ENCODE measurements at places on chromosomes 6 and 20.

DNA sequence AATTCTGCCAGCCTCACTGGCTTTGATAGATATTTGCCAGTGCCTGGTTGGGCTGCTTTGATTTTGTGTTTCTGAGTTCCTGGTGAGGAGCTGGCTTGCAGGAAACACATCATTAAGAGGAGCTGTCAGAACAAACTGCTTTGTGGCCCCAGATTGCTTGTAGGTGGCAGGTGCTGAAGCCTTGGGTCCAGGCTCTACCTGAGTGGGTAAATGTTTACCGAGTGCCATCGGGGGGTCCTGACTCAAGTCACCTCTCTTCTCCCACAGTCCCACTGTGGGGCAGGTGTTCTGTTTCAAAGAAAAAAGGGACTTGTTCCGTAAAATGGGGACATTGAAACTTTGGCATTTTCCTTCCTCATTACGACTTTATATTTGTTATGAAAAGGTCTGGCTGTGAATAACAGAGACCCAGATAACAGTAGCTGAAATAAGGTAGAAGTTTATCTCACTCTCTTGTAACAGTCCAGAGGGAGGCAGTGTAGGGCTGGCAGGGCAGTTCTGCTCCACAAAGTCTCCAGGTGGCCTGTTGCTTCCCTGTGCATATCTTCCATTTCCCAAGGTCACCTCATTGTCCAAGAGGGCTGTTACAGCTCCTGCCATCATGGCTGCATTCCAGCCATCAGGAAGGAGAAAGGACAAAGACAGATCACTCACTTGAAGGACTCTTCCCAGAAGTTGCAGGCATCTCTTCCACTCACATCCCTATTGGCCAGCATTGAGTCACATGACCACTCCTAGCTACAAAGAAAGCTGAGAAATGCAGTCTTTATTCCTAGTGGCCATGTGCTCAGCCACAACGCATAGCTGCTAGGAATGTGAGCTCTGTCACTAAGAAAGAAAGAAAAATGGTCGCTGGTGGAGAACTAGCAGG is 149.9 kb upstream of the KCNG1 start:
- DNase-seq = no peak

- no peak for DNase-seq
Measured at GRCh38 chr20:36544134-36545018, 3.1 kb downstream of the MYL9 start.

DNA sequence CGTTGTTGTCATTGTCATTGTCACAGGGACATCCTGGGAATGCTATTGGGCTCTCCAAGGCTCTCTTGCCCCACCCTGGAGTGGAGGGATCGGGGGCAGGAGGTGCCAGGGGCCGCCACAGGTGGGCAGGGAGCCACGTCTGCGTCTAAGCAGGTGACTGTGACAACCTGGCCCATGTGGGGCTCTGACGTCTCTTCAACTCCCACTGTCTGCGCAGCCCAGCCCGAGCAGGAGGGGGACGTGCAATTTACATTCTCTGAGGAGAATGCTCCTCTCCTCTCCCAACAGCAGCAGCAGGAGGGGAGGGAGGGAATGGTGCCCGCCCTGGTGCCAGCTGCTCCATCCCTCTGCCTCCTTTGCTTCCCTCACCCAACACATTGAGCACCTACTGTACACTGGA is 50.1 kb downstream of the GRM4 start:
- DNase-seq = no peak

DNA sequence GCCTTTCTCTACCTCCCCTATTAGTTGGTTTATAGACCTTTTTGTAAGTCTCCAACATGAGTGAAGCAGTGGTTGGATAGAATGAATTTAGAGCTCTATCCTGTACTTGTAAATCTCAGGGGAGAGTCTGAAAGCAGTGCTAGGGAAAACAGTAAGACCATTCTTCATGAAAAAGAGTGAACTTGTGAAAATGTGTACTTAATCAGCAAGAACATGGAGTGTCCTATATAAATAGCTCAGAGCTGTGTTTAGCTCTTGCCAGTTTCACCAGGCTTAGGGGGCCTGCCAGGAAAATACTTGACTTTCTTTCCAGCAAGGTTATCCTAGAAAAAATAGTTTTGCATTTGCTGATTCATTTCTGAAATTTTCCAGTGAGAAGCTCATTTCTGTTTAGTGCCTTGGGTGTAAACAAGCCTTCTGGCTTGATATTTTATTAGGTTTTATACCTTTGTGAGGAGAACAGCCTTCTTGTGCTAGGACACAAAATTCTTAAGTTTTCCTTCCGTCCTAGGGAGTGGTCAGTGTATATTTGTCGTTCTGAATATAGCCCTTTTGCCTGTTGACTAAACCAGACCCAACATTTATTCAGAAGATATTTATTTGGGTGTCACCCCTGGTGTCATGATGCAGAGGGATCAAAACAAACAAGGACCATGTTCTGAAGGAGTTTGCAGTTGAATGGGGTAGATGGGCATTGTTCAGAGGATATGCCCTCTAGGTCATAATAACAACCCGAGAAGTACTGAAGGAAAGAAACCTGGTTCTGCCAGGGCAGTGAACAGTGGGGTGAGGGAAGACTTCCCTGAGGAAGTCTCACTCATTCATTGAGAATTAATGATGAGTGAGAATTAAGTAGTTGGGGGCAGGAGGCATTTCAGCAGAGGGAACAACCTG is 7.6 kb downstream of the ARFGEF2 start:
- DNase-seq = no peak

DNA sequence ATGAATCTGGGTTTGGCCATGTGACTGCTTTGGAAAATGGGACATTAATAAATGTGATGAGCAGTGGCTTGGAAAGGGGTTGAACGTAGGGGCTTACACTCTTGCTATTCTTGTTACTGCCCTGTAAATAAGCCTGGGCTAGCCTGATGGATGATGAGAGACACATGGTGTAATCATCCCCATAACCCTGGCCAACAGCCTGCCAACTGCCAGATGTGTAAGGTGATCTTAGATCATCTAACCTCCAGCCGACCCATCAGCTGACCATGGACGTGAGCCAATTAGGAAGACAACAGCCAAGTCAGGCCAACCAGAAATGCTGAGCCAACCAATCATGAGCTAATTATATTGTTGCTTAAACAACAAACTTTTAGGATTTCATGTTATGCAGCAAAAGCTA is 25.2 kb downstream of the FBXO30 start:
- DNase-seq = no peak

DNA sequence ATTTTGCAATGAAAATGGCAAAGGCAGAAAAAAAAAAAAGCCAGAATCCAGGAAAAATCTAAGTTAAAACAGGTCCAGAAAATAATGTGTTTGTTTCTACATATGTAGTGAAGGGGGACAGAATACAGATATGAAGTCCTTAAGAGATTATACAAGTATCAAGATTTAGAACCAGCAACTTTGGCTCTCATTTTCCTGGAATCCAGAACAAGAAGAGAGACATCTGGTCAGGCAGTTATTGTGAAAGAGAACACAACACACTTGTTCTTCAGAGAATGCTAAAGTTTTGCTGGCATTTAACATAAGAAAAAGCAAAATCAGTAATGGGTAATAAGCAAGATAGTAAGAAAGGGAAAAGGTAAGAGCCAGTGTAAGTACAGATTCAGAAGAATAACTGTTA is 21.1 kb downstream of the BAG2 start:
- DNase-seq = no peak

GRCh38 chr6:159229651-159230051 is 60.5 kb downstream of the FNDC1 start:
- no peak for DNase-seq

- DNase-seq = no peak
Measured at GRCh38 chr20:12723811-12724210, 285.0 kb upstream of the SPTLC3 start.

GRCh38 chr20:22863826-22864225 is 171.3 kb upstream of the SSTR4 start:
- no peak for DNase-seq

DNA sequence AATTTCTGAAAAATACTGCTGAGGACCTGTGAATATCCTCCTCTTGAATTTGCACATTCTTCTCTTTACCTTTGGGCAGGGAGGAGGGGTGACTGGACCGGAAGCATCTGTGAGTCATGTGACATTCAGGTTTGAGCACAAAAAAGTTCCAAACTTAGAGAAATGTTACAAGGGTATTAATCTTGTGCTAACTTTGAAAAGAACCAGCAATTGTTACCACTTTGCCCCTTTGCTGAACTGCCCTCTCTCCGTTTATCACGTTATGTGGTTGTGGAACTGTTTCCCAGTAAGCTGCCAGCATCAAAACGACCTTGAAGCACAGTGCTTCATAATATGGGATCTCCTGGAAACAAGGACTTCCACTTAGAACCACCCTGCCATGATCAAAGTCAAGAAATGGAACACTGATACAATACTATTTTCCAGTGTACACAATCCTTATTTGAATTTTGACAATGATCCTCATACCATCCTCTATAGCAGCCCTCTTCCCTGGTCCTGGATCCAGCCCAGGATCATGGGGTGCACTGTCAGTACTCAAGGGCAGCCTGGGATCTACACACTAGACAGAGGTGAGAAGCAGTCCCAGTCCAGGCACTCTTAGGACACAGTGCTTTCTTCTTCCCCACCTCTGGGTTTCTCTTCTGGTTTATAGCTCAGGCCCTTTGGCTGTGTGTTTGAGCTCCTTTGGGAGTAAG is 2.3 kb upstream of the TUBB1 start:
- DNase-seq = no peak

DNA sequence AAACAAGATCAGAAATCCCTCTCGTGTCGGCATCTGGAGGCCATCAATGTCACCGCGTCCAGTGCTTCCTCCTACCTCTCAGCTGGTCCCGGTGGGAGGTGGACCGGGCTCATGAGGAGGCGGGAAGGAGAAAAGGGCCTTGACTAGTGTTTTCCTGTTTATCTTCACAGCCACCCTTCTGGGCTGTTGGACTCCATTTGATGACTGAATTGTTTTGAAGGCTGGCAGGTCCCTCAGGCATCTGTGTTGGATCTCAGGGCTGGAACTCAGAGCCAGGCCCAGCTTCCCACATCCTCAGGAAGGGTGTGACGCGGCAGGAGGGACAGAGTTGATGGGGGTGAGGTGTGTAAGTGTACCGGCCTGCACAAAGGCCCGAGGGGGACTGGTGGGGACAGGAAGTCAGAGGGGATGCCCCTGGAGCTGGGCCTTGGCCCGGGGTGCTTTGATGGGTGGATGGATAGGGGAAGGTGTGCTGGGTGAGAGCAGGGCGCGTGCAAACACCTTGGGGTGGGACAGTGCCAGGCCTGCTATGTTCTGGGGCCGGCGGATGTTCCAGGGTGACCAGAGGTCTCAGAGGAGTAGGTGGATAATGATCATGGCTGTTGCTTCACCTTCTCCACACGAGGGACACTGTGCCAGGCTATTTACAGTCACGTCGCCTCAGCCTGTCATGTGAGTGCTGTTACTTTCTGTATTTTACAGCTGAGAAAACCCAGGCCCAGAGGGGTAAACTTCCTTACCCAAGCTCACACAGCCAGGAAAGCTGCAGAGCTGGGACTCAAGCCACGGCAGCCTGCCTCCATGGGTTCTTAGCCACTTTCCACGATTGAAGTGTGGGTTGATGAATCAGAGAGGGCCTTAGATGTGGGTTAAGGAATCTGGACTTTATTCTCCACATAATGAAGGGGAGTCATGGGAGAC is 17.9 kb upstream of the CHMP4B start:
- no peak for DNase-seq
